NCI-H187 treated with DMSO at 0.1 percent for 48 hours (cell line): ENCODE measurements at places on chromosomes 4 and X.

DNA sequence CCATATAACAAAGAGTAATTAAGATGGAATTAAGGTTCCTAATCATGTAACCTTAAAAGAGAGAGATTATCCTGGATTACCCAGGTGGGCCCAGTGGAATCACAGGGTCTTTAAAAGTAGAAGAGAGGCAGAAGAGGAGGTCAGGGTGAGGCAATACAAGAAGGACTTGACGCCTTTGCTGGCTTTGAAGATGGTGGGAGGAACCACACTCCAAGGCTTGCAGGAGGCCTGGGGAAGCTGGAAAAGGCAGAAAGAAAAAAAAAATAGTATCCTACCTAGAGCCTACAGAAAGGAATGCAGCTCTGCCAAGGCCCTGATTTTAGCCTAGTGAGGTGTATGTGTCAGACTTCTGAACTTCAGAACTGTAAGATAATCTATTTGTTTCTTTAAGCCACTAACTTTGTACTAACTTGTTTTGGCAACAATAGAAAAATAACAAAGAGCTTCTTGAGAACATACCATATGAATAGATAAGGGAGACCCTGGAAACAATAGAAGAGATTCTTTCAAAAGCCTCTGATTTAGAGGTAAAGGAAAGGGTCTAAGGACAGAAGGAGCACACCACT lies 229.9 kb upstream of the TTC29 start:
- no peak for DNase-seq

DNA sequence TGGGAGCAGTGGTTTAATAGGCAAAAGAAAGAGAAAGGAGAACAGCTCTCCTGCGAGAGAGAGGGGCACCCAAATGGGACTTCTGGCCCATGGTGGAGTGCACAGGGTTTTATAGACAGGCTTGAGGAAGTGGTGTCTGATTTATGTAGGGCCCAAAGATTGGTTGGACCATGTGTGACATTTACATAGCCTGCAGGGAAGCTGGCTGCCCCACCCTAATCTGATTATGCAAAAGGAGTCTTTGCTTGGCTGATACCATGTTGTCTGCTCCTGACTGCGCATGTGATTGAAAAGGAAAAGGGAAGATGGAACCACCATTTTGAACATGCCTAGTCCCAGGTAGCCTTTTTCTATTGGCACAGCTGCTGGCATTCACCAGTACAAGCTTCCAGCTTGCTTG lies 100.0 kb upstream of the DIPK2B start:
- no peak for DNase-seq

- DNase-seq: no peak
Observed at GRCh38 chr4:60953826-60954225, 246.3 kb upstream of the ADGRL3 start.

DNA sequence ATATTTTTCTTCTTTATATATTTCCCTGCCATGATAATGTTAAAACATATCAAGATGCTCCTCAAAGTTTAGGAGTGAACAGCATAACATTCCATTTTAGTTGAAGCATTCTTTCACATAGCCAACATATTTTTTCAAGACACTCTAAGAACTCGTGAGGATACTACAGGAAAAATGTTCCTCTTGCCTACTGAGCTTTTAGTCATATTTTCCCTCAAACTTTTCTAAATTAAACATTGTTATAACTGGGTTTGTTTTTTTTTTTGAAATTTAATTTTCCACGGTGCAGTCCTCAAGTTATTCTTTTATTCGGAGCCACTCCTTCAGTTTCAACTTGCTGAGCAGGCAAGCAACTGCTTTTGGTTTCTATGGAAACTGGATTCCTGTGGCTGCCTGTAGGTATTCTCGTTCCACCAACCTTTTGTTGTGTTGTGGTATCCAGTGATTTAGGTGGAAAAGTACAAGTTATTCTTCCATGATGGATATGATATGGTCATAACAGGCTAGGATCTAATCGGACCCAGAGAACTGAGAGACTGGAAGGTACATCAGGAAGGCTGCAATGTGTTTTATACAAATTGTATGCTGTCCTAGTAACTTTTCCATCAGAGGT lies 248.0 kb downstream of the TRIML1 start:
- DNase-seq: no peak

DNA sequence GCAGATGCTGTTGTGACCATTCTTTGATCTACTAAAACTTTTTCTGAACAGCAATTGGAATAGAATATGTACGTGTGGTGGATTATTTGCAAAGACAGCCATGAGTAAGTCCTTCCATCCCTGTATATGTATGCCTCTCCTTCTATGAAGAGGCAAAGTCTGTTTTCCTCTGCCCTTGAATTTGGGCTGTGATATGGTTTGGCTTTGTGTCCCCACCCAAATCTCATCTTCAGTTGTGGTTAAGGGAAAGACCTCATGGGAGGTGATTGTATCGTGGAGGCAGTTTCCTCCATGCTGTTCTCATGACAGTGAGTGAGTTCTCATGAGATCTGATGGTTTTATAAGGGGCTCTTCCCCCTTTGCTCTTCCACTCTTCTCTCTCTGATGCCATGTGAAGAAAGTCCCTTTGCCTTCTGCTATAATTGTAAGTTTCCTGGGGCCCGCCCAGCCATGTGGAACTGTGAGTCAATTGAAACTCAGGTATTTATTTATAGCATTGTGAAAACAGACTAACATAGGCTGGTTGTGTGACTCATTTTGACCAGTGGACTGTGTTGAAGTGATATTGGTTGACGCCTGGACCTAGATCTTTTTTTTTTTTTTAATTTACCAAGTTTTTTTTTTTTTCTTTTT lies 108.3 kb upstream of the CAMK2D start:
- DNase-seq: no peak

DNA sequence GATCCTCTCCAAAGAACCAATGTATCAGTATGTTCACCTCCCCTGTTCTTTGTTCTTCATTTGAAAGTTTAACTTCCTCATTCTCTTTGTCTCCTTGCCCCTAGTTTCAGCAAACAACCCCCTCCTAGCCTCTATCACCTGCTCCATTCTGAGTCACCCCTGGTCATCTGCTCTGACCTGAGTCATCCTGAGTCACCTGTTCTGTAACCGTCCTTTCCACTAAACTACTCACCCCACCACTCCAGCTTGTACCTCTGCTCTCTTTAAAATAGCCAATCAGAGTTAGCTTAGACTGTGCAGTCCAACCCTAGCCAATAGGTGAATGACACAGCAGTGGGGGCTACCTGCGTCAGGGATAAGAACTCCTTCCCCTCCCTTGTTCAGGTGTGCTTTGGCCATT lies 249.8 kb upstream of the AADAT start:
- DNase-seq: no peak

GRCh38 chrX:24332878-24333277 lies 19.0 kb upstream of the SUPT20HL2 start:
- DNase-seq: no peak

- no peak for DNase-seq
Observed at GRCh38 chr4:1049591-1049905, 38.1 kb downstream of the FGFRL1 start.

DNA sequence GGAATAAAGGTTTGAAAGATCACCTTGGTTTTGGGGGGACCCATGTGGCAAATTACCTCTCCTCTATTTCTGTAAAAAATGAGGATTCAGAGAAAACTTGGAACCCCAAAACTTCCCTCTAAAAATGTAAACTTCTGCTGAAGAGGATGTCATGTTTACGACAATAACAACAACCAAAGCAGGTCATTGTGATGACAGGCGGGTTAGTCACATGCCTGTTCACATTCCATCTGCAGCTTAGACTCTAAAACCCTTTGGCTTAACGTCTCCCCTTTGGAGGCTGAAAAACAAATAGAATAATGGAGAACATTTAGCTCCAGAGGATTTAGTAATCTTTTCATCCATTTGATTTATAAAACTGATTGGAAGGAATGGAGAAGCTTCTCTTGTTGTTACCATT lies 75.0 kb upstream of the FAM9C start:
- no peak for DNase-seq

DNA sequence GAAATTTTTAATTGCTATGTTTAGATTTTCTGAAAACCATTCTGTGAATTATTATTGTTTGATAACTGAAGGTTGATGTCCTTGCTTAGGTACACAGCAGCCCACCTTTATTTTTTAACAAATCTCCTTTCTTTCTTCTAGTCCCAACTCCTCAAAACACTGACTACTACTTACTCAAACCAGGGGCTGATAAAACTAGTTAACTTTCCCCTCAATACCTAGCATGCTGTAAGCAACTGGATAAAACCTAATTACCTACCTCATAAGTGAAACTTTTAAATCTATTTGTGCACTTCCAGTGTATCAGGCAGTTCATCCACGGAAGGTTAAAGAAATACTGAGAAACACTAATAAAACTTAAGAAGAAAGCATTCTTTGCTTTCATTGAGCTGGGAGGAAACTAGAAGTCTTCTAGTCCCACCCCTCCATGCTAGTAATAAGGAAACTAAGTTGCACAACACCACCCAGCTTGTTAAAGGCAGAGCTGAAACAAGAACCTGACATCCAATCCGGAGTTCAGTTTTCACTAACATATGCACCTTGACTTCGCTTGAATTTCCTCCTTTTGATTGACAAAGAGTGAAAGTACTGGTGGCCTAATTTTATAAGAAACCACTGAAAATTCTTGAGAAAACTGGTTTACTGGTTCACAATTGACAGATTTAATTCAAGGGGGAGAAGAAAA lies 180.2 kb upstream of the TET2 start:
- no peak for DNase-seq

DNA sequence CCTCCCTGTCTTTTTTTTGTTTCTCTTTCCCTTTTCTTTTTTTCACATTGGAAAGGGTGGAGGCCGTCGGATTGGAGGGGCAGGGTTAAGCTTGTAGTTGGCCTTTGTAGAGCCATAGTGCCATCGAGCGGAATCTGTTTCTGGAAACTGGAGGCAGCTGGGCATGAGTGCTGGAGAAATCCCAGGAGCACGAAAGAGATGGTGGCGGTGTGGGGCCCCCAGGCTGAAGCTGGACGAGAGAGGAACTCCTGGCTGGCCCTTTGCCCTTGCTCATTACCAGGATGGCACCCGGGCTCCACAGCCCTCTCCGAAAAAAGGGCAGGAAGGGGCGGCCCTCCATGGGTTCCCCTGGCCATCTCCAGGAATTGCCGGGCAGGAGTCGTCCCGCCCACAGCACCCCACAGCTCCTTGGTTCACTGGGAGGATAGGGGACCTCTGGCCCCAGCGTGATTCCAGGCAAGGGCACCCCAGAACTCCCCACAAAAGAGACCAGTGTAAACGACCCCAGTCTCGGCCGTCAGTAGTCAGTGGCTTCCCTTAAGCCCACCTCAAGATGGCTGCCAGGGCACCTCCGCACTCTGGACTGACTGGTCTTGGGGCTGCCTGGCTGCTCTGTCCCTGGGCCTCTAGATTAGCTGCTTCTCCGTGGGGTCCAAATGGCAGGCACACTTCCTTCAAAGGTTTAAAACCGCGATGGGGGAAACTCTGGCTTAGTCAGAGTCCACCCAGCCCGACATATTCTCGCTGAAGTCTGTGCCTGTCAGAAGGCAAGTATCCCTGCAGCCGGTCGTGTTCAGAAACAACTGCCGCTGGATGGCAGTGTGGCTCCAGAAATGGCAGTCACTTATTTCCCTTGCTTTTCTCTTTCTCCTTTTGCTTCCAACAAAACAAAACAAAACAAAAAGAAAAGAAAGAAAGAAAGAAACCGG lies 74.1 kb downstream of the NBDY start:
- DNase-seq: no peak
